ENCODE measurements at places on chromosomes 16 and 17. TPM values are rescaled to one million over a fixed set of nuclear protein-coding genes. Genes with fewer than 3 reads are reported as not detected.

Gene CACNG3
- polyA plus RNA-seq, result not detected

Gene NUDT16L1
- 29.3 TPM for polyA plus RNA-seq

Gene RNU2-1
- polyA plus RNA-seq, result not detected

Gene PPY
- not detected for polyA plus RNA-seq

Gene MARCHF10
- 0.14 TPM for polyA plus RNA-seq

Gene AANAT
- polyA plus RNA-seq, result not detected

Gene ITGAD
- polyA plus RNA-seq, result 0.02 TPM

Gene SLC12A3
- polyA plus RNA-seq, result 0.06 TPM

Gene CHD9NB
- polyA plus RNA-seq, result 3.4 TPM

Gene NACA2
- 0.20 TPM for polyA plus RNA-seq

Gene MGRN1
- 10.9 TPM for polyA plus RNA-seq

Gene ITGAX
- 1.1 TPM for polyA plus RNA-seq

Gene KRTAP4-3
- polyA plus RNA-seq, result not detected

Gene TOP2A
- 56.0 TPM for polyA plus RNA-seq

Gene TBC1D28
- not detected for polyA plus RNA-seq

Gene SPN
- 1.5 TPM for polyA plus RNA-seq
